ENCODE measurements at places on chromosomes 3 and 15.

DNA sequence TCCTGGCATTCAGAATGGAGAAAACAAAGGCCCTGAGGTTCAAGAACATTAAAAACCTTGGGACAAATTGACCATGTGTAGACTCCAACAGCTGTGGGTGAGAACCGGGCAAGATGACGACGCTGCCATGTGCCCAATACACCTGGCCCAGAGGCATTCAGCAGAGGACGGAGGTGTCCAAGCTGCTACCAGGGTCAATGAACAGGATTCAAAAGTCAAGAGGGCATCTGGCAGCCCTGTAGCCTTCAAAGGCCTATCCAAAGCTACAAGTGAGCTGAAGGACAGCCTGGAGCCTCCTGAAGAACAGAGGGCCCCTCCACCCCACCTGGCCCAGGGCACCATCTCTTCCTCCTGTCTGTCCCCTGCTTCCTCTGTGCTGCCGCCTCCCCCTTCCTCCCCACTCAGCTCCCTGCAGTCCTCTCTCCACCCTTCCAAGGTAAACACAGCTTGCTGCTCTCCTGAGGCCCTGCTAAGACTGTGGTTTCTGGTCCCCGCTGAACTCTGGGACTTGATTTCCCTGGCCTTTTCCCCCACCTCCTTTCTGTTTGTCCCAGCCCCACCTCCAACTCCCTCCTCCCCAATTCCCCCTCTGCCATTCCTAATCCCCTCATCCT, 57.5 kb downstream of the HMCES start:
- no peak for DNase-seq

DNA sequence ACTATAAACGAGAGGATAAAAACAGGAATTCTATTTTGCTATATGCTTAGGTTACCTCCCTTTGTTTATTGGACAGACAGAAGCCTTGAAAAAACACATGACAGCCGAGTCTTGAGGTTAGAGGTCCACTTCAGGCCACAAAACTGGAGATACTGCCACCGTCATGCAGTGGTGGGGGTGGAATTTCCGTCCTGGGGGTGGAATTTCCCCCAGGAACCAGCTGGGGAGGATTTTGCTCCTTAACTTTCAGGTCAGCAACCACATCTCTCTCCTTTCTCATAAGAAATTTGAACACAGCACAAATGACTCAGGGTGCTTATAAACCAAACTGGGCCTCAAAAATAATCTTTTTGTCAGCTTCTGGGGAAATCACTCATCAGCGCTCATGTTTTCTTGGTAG, 545.8 kb upstream of the ADAMTS9 start:
- DNase-seq: no peak

GRCh38 chr15:89947385-89947784, 34.6 kb upstream of the ARPIN start:
- no peak for DNase-seq

DNA sequence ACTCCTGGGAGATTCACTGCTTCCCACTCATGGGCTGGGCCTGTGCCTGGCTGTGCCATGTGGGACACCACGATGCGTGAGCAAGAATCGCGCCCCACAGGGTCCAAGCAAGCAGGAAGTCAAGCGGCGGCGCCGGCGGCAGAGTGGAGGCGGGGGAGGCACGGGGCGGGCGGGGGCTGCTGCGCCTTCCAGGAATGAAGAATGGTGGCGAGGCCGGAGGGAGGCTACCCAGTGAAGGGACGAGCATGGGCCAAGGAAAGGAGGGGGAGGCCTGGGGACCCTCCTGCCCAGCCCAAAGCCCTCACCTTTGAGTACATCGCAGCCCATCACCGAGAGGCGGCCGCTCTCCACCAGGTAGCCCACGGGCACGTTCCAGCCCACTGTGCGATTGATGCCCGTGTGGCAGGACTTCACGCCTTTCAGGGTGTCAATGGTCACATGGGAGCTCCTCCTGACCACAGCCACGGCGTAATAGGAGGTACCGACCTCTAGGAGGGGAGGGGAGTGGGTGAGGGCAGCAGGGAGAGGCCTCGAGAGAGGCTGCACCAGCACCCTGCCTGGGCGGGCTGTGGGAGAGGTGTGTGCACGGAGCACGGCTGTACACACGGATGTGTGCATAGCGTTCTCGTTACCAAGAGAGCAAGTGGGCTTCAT, 5.5 kb downstream of the MELTF start:
- no peak for DNase-seq

DNA sequence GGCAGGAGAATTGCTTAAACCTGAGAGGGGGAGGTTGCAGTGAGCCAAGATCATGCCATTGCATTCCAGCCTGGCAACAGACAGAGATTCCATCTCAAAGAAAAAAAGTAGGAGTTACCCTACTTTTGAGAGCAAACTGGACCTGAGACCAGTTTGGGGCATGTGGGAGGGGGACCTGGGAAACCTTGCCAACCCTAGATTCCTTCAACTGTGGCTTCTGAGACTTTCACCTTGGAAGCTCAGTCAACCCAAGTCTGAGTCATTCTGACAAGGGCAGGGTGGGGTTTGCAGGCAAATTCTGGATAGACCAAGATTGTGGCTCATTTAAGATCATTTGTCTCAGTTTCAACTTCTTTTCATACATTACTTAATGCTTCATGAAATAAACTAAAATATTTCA, 23.8 kb upstream of the SIAH2 start:
- DNase-seq: no peak

Measured in cerebellar nuclear complex (tissue), 1 donor.